Fibroblast of the conjunctiva (primary cell): ENCODE measurements at places on chromosomes 5 and 9.

- DNase-seq = no peak
These were observed 11.9 kb downstream of the FAM240B start for GRCh38 chr9:38707885-38708637.

DNA sequence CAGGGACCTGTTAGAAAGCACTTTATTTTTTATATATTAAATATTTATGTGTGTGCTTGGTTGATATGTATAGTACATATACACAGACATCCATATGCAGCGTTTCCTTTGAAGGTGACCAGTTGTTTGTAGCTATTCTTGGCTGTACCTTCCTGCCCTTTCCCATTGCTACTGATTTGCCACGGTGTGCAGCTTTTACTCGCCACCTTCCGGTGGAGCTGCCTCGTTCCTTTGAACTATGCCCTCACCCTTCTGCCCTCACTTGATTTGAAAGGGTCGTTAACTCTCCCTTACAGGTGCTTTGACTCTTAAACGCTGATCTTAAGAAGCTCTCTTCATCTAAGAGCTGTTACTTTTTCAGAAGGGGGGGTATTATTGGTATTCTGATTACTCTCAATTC, 20.5 kb downstream of the RGMB start:
- DNase-seq = no peak

- DNase-seq = no peak
These were observed 92.1 kb upstream of the IER5L start for GRCh38 chr9:129270205-129270604.

DNA sequence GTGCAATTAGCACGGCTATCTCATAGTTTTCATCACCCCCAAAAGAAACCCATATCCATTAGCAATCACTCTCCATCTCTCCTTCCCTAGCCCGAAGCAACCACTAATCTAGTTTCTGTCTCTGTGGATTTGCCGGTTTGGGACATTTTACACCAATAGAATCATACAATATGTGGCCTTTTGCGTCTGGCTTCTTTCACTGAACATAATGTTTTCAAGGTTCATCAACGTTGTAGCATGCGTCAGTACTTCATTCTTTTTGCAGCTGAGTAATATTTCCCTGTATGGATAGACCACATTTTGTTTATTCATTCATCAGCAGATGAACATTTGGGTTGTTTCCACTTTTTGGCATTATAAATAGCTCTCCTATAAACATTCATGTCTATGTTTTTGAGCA, 75.4 kb upstream of the TBC1D2 start:
- DNase-seq = no peak

DNA sequence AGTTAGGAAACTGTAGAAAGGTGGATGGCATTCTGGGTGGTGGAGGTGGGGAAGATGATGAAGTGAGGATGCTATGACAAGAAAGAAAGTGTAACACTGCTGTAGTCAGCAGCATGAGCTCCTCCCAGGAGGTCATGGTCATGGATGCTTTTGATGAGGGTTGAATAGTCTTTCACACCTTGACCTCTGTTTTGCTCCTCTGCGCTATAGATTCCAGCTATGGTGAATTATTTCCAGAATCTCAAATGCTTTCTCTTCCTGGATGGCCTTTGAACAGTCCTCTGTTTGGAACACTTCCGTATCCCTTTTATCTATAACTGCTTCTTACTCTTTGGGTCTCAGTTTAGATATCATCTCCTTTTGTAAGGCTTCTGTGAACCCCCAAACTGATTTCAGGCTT, 165.9 kb upstream of the PPP1R2B start:
- no peak for DNase-seq

- peak; percentile 92 for DNase-seq
These were observed 680 bp downstream of the GPX8 start for GRCh38 chr5:55160493-55161209.

GRCh38 chr5:35228310-35228709, 2.0 kb downstream of the PRLR start:
- no peak for DNase-seq

DNA sequence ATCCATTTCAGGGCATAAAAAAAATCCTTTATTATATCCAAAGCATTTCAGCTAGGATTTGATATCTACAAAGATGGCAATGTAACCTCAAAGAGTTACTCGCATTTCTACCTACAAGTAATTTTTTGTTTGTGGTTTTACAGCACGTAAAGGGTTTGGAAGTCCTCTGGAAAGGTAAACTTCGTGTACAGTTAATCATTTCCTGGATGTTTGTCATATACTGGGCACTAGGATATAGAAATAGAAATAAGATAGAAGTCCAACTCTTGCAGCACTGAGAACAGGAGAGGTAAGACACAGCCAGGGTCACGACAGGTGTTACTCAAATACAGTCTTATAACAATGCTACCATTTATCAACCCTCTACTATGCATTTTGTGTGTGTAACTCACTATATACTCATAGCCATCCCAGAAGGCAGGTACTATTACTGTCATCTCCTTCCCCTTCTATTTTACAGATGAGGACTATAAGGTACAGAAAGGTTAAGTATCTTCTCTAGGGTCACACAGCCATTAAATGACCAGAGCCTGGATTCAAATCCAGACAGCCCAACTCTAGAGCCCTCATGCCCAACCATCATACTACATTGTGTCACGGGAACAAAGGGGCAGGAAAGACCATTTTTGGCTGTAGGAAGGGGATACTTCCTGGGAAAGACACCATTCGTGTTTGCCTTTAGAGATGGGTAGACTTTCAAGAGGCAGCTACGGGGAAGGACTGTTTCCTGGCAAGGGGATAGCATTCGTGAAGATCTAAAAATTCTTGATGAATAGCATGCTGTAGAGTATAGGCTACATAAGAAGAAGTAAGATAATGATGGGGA, 19.0 kb downstream of the NDUFA8 start:
- no peak for DNase-seq

GRCh38 chr5:134275822-134276221, 49.9 kb upstream of the PPP2CA start:
- DNase-seq = no peak
